ENCODE measurements at places on chromosomes 13 and 19.
A peak's percentile ranks its signal among the peaks of the same experiment; 100 is the strongest.

GRCh38 chr13:79290595-79291244 lies 115.3 kb downstream of the RBM26 start:
- DNase-seq: no peak

DNA sequence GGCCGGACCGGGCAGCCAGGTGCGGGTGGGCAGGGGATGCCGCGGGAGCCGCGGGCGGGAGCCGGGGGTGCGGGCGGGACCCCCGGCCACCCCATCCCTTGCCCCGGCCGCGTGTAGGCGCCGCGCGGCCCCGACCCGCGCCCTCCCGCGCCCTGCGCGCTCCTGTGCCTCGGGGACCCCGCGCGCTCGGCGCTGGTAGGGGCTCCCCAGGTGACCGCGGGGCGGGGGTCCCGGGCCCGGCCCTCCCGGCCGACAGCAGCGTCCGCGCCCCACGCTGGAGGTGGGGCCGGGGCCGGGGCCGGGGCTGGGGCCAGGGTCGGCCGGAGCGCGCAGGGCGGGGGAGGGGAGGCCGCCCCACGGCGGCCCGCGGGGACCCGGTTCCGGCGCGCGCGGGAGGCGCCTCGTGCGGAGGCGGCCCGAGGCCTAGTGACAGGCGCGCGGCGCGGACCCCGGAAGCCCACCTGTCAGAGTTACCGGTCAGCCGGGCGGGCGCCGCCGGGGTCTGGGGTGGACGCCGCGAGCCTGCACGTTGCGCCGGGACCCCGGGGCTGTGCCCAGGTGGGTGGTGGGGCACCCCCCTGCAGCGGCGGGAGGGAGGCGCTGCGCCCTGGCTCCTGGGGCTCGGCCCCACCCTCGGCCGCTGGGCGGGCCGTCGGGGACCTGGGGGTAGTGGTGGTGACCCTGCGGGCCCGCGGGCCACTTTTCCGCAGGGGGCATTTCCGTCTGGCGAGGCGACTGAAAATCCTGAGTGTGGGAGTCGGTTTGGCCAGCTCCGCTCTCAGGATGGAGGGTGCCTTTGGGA lies 518 bp downstream of the TFDP1 start:
- no peak for DNase-seq

DNA sequence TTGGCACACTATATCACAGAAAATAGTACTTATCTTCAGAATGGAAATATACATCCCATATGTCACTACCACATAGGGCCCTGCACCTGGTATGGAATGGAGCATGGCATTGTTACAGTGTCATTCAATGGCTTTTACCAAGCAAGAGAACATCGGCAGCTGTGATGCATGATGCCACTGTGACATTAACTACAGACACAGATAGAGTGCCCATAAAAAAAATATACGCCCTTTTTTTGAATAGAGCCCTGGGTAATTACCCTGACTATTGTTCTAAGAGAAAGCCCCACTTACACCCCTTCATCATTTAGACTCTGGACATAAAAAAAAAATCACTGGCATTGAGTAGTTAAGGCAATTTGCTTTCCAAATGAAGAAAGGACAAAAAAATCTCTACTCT lies 320.3 kb downstream of the DNAJC15 start:
- no peak for DNase-seq

- no peak for DNase-seq
These were observed 29.7 kb downstream of the MIPEP start for GRCh38 chr13:23859455-23859854.

DNA sequence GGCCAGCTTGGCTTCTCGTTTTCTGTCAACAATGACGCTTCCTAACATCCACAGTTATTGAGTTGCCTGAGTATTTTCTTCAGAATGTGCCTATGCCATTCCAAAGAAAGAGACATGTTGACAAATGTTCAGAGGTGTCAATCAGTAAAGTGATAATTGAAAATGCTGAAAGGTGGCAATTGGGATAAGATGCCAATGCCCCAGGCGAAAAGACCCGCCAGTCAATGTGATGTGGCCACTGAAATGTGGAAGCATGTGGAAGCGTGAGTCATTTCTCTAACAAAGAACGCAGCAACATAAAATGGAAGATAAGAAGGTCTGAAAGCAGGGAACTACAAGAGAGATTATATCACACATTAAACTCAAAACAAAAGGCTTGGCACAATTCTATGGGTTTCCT lies 882.2 kb upstream of the SLC10A2 start:
- no peak for DNase-seq

DNA sequence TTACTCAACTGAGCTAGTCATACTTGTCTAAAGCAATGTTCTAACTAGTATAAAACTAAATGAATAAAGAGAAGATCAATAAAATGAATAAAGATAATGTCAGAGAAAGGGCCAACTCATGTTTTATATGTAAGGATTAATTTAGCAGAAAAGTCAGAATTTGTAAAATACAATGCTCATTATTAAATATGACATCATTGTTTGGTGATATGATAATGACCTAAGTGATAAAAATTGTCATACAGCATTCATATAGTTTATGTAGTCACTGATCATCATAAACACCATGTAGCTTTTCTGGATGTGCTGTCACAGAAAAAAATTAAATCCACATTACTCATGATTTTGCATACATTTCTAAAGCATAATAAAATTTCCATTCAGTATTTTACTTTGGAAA lies 3.1 kb upstream of the ATXN8OS start:
- no peak for DNase-seq

DNA sequence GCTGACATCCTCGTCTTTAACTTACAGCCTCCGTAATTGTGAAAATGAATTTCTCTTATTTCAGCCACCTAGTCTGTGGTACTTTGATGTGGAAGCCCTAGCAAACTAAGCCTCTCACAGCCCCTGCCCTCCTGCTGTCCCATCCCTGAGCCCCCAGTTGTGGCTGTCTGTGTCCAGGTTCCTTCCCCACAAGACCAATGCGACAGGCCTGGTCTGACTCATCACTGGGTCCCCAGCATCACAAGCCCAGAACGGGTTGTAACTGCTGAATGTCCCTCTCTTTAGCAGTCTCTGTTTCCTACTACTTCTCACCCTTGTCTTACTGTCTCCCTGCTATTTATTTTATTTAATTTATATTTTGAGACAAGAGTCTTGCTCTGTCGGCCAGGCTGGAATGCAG lies 5.7 kb downstream of the POU2F2 start:
- no peak for DNase-seq

GRCh38 chr13:59721926-59722910 lies 441.5 kb downstream of the DIAPH3 start:
- no peak for DNase-seq

DNA sequence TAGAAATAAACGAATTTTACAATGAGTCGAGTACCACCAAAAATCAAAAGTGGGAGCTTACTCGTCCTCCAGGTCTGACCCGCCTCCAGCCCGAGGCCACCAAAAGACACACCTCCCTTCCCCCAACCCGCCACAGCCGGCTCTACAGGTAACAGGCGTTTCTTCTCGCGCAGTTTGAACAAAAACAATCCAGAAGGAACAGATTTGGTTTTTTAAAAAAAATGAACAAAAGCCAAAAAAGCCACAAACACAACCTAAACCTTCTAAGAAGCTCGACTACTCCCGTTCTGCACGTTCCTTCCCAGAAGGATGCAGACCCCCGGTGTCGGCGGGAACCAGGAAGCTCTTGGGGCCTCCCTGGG lies 671 bp downstream of the ZDHHC20 start:
- DNase-seq: no peak

DNA sequence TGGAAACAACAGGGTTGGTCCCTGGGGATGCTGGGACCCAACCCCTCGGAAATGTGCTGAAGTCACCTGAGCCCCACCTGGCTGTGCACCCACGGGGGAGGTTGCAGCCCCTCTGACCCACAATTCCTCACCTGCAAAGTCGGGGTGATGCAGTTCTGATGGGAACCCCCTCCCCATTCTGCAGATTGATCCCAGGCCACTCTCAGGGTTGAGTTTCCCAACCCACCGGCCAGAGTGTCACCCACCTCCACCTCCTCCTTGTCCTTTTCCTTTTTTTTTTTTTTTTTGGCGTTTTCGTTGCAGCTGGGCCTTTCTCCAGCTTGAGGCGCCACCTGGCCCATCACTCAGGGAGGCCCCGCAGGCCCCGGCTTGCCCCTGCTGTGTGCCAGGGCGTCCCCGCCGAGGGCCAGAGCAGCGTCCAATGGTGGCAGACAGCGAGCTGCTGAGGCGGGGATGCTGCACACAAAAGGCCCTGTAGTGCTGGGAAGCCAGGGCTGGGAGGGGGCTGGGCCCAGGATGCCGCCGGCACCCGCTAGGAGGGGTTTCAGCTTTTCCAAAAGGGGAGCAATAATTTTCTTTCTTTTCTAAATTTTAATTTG lies 4.6 kb downstream of the PIK3R2 start:
- DNase-seq: no peak

GRCh38 chr13:50991579-50992521 lies 82.3 kb downstream of the RNASEH2B start:
- DNase-seq: no peak

- DNase-seq: no peak
These were observed 26.7 kb upstream of the CSNK1A1L start for GRCh38 chr13:37132211-37132610.

GRCh38 chr19:49553451-49554271 lies 25.9 kb downstream of the RCN3 start:
- no peak for DNase-seq

DNA sequence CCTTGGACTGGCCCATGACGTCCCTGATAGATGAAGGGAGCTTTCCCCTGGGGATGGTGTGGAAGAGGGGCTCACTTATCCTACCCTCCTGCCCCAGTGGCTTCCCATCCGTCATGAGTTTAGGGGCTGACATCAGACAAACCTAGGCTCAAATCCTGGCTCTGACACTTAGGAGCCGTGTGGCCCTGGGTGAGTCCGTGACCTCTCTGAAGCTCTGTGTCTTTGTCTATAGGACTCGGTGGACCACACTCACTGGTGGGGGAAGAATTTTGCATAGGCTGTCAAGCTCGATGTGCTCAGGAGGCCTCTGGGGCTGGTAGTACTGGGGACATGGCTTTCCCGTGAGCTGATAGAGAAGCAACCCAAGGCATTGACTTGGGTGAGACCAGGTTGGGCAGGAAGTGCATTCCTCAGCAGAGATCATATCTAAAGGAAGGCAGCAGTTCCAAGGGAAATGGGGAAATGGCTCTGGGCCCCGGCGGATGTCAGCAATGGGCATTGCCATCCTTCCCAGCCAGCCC lies 17.4 kb upstream of the AP1M2 start:
- DNase-seq: no peak

GRCh38 chr19:45446295-45446694 lies 21.5 kb upstream of the FOSB start:
- no peak for DNase-seq

DNA sequence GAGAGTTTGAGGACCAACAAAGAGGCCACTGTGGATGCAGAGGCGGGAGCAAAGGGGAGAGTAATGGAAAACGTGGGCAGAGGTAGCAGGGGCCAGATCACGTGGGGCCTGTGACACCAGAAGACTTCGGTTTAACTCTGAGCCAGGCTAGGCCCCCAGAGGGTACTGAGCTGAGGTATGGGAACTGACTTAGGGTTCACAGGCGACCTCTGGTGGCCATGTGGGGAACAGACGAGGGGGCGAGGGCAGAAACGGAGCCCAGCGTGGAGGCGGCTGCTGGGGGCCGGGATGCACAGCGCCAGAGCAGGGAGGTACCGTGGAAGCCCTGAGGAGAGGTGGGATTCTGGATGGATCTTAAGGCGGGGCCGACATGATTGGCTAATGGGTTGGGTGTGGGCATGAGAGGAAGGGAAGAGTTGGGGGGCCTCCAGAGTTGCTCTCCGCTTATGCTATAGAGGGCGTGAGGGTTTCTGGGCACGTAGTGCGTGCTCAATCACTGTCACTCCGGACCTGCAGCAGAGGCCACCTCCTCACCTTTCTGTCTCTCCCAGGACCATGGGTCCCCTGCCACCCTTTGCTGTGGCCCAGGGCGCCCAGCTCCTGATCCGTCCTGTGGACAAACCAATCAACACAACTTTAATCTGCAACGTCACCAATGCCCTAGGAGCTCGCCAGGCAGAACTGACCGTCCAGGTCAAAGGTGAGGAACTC lies 13.7 kb downstream of the PVR start:
- DNase-seq: peak; percentile 42

GRCh38 chr13:109773786-109774185 lies 12.6 kb downstream of the IRS2 start:
- no peak for DNase-seq

- DNase-seq: no peak
These were observed 26.6 kb upstream of the OR10H1 start for GRCh38 chr19:15841875-15842569.

DNA sequence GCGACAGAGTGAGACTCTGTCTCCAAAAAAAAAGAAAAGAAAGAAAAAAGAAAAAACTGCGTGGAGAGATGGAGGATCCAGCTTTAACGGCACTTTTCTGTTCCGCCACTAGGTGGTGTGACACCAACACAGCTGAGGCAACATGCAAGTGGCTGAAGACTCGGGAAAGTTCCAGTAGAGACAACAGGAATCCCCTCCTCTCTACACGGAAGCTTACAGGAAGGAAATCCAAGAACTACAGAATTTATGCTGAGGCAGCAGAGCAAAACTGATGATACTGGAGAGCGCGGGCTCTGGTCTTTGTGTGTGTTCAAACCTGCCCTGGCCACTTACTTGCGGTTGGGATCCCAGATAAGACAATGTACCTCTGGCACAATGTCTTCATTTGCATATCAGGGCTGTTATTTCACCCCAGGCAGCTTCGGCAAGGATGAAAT lies 9.9 kb downstream of the RANBP3 start:
- no peak for DNase-seq

DNA sequence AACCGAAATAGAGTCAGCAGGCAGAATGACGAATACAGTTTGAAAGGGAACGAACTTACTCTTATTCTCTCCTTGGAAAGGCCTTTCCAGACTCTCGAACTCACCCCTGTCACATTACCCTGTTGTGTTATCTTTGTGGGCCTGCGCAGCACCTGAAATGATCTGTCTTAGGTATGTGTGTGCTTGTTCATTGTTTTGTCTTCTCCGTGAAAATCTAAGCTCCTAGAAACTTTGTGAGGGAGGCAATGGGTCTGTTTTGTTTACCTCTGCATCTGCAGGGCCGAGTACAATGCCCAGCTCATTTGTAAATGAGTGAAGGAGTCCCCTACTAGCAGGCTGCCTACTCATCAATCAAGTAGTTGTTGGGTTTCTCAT lies 19.6 kb downstream of the HMGB1 start:
- DNase-seq: no peak

DNA sequence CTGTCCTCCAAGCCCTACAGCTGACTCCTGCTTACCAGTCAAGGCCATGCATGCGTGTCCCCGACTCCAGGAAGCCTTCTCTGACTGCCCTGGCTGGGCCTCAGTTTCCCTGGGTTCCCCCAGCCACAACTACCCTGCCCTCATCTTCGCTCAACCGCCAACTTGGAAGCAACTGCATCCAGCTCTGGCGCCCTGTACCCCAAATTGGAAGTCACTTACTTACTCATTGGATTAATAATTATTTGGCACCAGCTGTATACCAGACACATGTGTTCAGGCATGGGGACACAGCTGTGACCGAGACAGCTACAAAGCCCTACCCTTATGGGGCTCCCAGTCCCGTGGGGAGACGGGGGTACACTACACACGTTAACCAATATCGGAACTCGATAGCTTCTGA lies 10.9 kb upstream of the SEMA6B start:
- DNase-seq: no peak

- no peak for DNase-seq
These were observed 52.4 kb upstream of the UBL3 start for GRCh38 chr13:29902632-29903305.

Data from thoracic aorta (tissue), 2 donors.